Tongue (tissue), 3 donors: ENCODE measurements at places on chromosomes 2 and 18. TPM values are rescaled to one million over a fixed set of nuclear protein-coding genes. Genes with fewer than 3 reads are reported as not detected.

DNA sequence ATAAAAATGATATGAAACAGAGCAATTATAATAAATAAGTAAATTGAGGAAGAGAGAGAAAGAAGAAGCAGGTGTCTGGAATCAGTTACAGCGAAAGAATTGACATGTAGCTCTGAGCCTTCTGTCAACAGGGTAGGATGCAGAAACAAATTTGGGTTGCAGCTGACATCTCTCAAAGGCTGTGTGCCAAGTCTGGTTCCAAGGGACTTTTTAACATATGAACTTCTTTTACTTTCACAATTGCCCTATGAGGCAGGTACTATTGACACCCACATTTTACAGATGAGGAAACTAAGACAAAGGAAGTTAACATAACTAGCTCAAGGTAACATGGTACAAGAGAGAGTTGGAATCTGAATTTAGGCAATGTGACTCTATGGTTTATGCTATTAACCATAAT, 260.0 kb downstream of the ASXL3 start:
- peak; percentile 51 for DNase-seq

DNA sequence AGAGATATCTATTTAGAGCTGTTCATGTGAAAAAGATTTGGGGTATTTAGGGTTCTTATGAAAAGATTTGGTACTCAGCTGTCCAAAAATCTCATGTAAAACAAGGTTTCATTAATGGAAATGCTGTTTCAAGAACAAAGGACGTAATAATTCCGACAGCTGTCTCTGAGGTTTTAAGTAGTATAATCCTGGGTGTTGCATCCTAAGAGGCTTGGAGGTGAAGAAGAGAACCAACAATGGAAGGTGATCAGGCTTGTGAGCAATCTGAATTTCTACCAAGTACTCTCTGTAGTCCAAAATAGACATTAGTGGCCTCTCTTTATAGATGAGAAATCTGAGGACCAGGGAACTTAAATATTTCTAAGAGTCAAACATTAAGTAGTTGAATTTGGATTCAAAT, 205.1 kb downstream of the BABAM2 start:
- no peak for DNase-seq

GRCh38 chr2:73972846-73973245, 11.9 kb upstream of the TET3 start:
- DNase-seq = no peak

GRCh38 chr2:68448671-68449653, 18.1 kb downstream of the FBXO48 start:
- no peak for DNase-seq

GRCh38 chr18:22102953-22103646, 66.3 kb upstream of the GATA6 start:
- peak; percentile 15 for DNase-seq

DNA sequence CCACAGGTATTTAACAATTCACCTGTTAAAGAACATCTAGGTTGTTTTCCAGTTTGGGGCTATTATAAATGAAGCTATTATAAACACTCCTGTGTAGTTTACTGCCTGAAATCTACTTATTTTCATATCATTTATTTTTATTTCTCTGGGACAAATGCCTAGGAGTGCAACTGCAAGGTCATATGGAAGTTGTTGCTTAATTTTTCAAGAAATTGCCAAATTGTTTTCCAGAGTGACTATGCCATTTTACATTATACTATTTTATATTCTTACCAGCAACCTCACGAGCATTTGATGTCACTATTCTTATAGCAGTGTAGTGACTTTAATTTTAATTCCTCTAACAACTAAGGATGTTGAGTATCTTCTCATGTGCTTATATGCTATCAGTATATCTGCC, 298.4 kb downstream of the EXOC6B start:
- DNase-seq = no peak

GRCh38 chr2:228927028-228928010, 343.8 kb downstream of the PID1 start:
- DNase-seq = no peak

GRCh38 chr2:200451511-200451910, 58.4 kb downstream of the KCTD18 start:
- DNase-seq = no peak

- no peak for DNase-seq
These were observed 16.1 kb downstream of the SUPT7L start for GRCh38 chr2:27647289-27647688.

DNA sequence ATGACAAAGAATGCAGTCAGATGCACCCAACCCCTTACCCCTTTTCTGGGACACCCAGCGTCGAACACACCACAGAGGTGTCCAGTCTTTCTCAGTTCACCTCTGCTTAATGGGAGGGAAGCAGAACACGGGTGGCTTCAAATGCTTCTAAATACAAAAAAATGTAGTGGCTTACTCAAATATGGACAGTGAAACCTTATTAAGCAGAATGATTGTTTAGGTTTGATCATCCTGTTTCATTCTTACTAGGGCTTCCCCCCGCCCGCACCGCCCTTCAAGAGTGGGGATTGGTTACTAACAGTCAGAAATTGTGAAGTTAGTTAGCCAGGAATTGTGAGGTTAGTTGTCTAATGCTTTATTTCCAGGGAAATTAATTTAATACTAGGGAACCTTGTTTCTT, 21.6 kb downstream of the ATG16L1 start:
- no peak for DNase-seq

GRCh38 chr2:42613281-42614064, 45.0 kb downstream of the MTA3 start:
- DNase-seq = no peak

DNA sequence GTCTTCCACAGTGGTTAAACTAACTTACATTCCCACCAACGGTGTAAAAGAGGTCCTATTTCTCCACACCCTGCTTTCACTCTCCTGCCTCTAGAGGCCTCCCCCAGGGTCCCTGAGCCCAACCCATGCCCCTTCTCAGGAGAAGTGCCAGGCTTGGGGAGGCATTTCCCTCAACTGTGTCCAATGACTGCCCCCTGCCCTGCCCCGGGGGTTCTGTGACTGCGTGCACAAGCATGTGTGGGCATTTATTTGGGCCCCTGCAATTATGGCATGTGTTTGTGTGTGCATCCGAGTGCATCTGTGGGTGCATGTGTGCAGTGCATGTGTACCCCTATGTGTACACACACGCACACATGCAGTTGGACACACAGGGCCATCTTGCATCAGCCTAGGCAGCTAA, 57.3 kb downstream of the INHBB start:
- no peak for DNase-seq

DNA sequence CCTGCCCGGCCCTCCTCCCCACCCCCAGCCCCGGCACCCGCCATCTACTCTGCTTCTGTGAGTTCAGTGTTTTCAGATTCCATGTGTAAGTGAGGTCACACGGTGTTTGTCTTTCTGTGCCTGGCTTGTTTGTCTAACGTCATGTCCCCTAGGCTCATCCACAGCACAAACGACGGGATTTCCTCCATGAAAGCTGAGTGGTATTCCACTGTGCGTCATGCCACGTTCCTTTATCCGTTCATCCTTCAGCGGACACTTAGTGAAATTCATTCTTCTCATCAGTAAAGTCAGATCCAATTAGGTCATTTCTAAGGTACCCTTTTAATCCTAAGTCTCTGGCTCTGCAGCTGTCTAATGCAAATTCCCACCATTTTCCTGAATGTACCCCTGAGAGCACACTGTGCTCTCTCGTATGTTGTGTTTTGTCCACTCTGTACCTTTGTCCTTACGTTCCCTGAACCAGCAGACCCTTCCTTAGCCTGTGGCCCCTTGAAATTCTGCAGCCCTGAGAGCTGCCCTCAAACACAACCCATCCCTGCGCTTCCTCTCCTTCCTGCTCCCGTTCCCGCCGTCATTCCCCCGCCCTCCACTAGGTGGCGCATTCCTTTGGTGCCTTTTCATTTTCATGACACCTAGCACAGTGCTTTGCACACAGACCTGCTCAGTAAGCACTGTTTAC, 44.1 kb downstream of the TRAPPC12 start:
- DNase-seq = peak; percentile 66

GRCh38 chr2:10406016-10406415, 42.1 kb downstream of the ODC1 start:
- DNase-seq = peak; percentile 59

DNA sequence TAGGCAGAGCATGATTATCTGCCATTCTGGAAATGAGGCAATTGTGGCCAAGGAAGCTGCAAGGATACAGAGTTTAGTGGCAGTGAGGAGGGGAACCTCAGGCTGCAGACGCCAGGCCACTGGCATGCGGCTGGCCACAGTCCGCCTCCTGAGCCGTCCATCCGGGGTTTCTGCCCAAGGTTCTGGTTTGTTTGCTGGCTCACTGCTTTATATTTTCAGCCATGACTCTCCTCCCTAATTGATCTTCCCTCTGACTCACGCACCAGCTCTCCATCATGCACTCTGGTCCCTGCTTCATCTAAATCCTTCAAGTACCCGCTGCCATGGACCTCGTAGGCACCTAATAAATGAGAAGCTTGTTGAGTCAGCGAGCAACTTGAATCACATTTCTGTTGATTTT, 107.8 kb upstream of the REV1 start:
- no peak for DNase-seq

DNA sequence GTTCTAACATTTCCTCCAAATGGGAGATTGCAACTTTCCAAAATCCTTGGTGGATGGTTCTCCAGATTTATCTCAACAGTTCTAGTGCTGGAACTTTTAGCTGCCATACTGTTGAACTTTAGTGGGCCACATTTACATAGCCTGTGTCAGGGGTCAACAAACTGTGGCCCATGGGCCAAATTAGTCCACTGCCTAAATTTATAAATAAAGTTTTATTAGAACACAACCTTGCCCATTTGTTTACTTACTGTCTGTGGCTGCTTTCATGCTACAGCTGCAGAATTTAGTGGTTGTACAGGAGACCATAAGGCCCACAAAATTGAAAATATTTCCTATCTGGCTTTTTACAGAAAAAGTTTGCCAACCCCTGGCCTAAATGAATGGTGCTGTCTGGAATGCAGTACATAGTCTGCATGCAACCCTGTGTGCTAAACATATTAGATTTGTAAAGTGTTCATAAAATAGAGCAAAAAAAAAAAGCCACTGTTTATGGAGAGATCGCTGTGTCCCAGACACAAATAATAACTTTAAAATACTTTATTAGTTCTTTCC, 30.3 kb downstream of the MGAT5 start:
- DNase-seq = no peak

PROKR1 gene
- 1.0 TPM for total RNA-seq

GPBAR1 gene
- 0.92 TPM for total RNA-seq

VWC2L gene
- total RNA-seq = not detected

PROM2 gene
- total RNA-seq = 12.6 TPM

TM4SF20 gene
- not detected for total RNA-seq

GAL3ST2 gene
- not detected for total RNA-seq

SLC16A14 gene
- 9.9 TPM for total RNA-seq

CNOT9 gene
- 38.2 TPM for total RNA-seq

SPR gene
- 8.4 TPM for total RNA-seq

OTOS gene
- total RNA-seq = not detected

TXNDC2 gene
- total RNA-seq = not detected

COL4A4 gene
- 4.9 TPM for total RNA-seq
